Stomach (tissue), 19 donors: ENCODE measurements at places on chromosomes 16 and 17.

DNA sequence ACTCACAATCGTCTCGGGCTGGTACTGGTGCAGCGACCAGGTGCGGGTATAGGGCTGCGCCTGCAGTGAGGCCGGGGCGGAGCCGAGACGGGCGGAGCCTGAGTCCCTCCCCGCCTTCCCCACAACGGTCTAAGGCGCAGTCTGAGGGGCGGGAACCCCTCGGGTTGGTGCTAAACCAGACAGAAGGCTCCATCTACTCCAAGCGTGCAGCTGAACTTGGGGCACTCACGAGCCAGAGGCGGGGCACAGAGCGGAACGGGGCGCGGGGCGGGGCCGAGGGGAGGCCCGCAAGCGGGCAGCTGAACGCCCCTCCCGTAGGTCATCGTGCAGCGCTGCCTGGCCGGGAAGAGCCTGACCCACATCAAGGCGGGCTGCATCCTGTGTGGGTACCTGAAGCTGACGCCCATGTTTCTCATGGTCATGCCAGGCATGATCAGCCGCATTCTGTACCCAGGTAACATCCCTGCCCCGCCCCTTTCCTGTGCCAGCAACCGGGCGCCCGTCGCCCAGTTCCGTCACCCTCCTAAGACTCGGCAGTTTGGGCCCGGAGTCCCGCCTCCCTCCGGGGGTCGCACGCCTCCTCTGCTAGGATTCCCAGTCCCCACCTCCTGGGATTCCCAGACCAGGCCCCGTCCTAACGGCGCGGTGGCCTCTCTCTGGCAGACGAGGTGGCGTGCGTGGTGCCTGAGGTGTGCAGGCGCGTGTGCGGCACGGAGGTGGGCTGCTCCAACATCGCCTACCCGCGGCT, 5.0 kb downstream of the SLC5A2 start:
- H3K36me3 ChIP-seq: peaks cover 3% of the 10 kb centered on the region
- H3K4me1 ChIP-seq: peaks cover 33% of the 10 kb centered on the region
- H3K27me3 ChIP-seq: no peaks in the 10 kb centered on the region
- H3K27ac ChIP-seq: peak overlapping the region; percentile 26
- peak; percentile 88 for DNase-seq
- H3K4me3 ChIP-seq: peak overlapping the region; percentile 79

- H3K4me1 ChIP-seq: no peaks in the 10 kb centered on the region
- DNase-seq: no peak
- no peaks in the 10 kb centered on the region for H3K27me3 ChIP-seq
- no peak overlapping the region for H3K27ac ChIP-seq
- no peak overlapping the region for H3K4me3 ChIP-seq
Observed at GRCh38 chr17:5262416-5262991, 19.6 kb upstream of the RABEP1 start.

DNA sequence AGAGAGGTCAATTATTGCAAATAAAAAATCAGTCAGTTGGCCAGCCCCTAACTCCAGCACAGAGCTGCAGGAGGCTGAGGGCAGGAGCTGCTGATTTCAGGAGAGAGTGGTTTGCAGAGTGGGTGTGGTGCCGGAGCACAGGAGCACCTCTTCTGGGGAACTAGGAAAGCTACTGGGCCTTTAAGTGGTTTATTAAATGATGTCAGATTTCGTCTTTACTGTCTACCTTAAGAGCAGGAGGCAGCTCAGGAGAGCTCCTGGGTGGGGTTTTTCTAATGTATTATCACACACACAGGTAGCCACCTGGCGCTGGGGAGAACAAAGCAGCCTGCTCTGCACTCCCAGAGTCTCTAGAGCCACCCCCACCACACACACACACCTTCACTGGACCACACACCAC, 11.5 kb upstream of the HAS3 start:
- no peaks in the 10 kb centered on the region for H3K36me3 ChIP-seq
- no peaks in the 10 kb centered on the region for H3K27me3 ChIP-seq
- H3K4me3 ChIP-seq: no peak overlapping the region
- no peak for DNase-seq

GRCh38 chr16:78794581-78795250, 695.3 kb downstream of the WWOX start:
- DNase-seq: no peak
- no peaks in the 10 kb centered on the region for H3K4me1 ChIP-seq
- no peak overlapping the region for H3K4me3 ChIP-seq
- no peaks in the 10 kb centered on the region for H3K36me3 ChIP-seq
- no peak overlapping the region for H3K27ac ChIP-seq
